ENCODE measurements at places on chromosomes 5 and 9.

DNA sequence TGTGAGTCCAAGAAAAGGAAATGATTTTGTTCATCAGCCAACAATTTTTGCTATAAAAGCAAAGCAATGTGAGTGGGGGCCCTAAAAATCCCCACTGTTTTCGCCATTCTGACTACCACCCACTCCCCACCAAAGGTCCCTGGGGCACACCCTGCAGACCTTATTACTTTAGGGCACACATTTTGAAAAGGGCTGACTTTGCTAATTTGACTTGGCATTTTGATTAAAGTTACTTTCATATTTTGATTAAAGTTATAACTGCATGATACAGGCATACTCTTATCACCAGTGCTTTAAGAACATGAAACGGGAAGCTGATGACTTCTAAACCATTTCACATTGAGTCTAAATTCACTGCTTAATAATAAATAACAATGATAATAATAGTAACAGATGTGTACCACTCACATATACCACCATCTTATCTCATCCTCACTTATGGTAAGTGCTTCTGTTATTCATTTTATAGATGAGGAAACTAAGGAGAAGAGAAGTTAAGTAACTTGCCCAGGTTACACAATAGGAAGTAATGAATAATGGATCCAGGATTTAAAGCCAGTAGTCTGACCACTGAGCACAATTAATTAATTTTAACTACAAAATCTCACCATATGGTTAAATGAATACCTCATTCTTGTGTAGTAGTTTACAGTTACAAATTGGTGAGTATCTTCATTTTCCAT is 25.4 kb upstream of the NR3C1 start:
- no peak for DNase-seq

DNA sequence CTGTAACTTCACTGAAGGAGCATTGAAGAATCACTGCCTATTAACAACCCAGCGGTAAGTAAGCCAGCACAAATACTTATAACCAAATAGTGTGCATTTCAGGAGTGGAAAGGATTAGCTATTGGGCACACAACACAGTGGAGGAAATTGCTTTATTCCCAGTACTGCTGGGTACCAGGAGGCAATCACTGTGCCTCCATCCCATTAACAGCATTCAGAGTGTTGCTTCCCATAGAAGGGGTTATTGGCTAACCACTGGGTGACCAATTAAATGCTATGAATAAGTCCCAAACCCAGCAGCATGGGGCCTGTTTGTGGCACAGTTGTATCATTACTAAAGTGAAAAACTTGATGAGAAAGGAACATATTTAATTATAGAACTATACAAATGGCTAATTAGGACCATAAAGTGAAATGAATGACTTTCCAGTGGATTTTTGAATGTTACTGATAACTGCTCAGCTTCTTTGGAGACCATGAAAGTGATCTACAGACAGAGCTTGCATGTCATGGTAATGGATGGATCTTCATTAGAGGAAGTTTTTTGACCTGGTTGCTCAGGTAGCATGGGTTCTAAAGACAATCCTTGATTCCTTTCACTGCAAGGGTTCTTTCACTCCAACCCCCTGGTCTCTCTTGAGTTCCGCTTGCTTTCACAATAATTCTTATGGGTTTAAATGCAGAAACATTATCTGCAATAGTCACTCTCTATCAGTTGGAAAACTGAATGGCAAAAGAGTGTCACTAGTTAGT is 413.3 kb upstream of the RORB start:
- no peak for DNase-seq

- no peak for DNase-seq
Measured at GRCh38 chr9:130854092-130854491, 19.0 kb downstream of the ABL1 start.

DNA sequence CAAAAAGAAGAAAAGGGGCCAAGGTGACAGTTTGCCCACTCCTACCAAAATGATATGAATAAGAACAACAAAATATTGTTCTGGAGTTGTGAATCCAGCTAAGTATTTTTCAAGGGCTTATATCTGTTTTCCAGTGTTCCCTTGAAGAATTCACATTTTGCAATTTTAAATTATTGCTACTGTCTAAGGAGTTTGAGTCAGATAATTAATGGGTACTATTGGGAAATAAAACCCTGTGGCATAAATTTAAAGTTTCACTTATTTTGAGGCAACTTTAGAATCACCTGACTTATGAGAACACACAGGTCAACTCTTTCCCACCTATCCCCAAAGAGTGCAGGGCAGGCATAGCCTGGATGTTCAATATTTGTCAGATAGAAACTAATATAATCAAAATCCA is 188.0 kb upstream of the GHR start:
- no peak for DNase-seq

DNA sequence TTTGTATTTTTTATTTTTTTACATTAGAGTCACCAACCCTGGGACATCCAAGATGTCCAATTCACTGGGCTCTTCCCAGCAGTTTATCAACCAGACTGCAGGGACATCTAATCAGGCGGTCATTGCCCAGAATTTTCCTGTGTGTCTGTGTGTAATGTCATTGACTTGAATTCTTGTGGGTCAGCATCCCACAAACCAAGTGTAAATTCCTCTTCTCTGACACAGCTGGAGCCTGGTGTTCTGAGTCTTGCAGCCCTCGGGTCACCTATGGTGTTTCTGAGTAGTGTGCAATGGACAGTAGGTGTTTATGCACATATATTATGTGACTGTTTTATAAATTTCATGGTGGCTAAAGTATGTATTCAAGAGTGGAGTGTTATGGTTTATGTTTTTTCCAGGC is 815.7 kb downstream of the SEMA5A start:
- no peak for DNase-seq

DNA sequence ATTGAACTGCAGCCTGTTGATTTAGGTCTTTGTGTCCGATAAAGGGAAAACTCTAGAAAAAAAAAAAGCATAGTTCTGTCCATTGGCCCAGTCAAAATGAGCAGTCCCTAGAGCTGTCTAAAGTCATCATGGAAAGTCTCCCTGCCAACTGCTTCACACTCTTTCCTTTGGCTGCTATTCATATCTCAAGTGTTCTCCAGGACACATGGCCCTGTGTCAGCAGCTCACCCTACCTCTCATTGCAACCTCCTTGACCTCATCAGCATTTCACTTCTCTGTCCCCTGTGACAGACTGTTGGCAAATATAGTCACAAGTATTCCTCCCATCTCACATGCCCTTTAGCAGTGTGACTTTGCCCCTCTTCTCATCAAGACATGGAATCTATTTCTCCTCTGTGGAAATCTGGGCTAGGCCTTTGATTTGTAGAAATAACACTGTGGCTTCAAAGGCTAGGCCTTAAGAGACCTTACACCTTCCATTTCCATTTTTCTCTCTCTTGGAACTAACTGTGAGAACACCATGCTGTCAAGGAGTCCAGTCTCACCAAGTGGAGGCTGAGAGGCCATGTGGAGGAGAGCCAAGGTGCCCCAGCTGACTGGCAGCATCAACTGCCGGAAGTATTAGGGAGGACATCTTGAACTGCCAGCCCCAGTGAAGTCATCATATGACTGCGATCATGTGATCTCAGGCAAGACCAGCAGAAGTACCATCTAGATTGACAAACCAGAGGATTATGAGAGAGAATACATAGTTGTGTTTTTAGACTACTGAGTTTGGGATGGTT is 149.4 kb upstream of the TARS1 start:
- no peak for DNase-seq

DNA sequence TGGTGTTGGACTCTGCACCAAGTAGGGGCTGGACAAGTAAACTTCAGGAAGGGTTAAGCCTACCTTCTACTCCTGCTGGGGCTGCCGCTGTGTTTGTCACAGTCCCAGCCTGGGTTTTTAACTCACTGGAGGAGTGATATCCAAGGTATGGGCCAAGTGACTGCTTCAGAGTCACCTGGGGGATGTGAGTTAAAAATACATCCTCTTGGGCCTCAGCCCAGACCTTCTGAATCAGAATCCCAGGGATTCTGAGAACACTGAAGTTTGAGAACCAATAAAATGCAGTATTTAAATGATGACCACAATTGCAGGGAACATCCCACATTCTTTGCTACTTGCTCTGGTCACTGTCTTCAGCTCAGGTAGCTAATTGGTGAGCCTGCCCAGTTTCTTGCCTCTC is 95.1 kb upstream of the DNAH5 start:
- DNase-seq = no peak

DNA sequence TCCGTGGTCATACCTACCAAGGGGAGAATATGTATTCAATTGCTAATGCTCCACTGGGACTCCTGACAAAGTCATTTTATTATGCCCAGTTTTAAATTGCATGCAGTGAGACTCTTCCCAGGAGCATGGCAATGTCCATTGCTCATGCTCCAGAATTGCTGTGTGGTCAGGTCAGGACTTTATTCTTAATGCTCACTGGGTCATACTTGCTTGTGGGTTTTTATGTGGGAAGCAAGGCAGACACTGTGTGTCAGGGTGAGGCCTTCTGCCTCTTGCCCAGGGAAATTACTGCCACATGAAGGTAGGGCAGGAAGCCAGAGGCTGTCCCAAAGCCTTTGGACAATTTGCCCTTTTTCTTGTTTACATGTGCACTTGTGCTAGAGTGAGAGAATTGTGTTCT is 164.6 kb upstream of the MEF2C start:
- DNase-seq = no peak

- peak; percentile 68 for DNase-seq
Measured at GRCh38 chr5:141618030-141618803, 583 bp downstream of the DIAPH1 start.

DNA sequence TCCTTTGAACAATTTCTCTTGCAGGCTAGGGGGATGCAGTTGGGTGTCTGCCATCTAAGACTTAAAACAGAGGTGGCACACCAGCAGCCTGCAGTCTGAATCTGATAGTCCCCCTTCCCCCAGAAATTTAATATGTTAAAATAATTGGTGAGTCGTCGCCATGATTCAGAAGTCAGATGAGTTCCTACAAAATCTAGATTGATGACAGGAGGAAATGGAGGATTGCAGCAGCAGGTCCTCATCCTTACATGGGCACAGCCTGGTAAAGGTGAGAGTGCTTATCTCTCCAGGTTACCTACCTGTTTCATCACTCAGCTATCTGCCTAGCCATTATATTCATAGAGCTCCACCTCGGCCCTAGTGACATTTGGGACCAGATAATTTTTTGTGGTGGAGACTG is 112.3 kb downstream of the PCSK1 start:
- DNase-seq = no peak

DNA sequence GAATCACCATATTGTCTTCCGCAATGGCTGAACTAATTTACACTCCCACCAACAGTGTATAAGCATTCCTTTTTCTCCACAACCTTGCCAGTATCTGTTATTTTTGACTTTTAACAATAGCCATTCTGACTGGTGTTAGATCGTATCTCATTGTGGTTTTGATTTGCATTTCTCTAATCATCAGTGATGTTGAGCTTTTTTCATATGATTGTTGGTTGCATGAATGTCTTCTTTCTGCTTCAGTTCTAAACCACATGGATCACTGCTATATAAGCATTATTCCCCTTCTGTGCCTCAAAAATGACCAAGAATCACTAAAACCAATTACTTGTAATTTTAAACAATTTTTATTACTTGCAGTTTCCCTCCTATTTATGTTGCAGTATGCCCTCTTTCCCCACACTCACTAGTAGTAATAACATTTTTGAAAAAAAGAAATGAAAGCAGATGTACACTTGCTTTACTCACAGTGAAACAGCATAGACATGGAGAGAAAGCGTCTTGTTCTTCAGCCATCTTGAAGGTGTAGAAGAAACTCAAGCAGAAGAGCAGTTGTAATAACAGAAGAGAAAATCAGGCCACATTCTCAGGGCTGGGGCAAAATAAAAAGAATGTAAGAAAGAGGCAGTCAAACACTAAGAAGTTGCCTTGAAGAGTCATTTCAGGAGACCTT is 4.5 kb upstream of the TMEM252 start:
- DNase-seq = no peak

- peak; percentile 34 for DNase-seq
Measured at GRCh38 chr5:127031147-127031862, 947 bp upstream of the MARCHF3 start.

DNA sequence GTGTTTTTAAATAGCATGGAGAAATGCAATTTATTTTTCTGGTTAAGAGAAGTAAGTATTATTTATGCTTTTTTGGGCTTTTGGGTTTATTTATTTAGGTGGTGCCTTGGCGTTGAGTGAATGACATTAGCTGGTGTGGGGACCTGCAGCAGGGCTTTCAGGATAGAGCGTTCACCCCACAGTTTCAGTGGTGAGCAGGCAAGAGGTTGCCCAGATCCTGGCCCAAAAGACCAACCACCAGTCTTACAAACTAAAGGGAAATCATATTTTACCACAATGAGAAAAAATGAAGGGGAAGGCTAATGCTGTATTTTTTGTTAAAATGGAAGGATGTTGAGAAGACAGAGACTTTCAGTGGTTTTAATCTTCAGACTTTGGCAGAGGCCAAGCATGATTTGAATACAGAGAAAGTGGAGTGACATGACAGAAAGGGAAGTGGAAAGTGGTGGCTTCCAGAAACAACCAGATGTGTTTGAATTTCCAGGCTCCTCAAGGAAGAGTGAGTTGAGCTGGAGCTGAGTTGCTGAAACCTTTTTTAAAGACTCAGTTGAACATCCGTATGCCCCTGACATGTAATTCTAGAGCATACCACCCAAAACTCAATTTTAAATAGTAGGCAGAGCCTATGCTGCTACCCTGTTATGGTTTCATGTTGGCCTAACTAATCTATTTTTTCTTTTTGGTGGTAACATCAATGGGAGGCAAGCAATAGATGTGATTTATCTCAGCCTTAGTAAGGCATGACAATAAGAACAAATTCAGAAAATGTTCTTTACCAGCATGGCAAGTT is 94.8 kb downstream of the AOPEP start:
- DNase-seq = no peak

GRCh38 chr5:19795218-19795617 is 192.8 kb downstream of the CDH18 start:
- DNase-seq = no peak

DNA sequence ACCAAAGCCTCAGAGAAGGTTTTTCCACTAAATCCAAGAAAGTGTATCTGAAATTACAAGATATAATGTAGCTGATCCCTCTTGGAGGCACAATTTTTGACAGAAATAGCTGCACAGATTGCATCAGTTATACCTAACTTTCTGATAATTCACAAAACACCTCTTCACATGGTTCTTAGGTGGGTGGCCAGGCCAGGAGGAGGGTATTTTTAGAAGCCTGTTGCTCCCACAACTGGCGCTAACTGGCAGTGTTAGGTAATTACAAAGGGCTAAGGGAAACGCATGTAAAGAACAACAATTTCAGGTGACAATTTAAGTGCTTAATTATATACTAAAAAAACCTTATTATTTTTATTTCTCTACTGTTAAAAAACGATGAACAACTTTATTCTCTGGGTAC is 247.9 kb downstream of the BNC2 start:
- DNase-seq = no peak

DNA sequence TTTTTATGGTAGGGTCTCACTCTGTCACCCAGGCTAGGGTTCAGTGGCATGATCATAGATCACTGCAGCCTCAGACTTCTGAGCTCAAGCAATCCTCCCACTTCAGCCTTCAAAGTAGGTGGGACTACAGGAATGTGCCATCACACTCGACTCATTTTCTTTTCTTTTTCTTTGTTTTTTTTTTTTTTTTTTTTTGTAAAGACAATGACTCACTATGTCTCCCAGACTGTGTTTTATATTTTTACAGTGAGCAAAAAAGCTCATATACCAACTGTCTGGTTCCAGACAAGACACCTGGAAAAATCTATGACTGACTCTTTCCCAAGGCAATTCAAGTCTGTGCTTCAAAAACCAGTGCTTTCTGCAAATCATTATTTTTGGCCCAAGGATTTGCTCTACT is 10.8 kb upstream of the FOXD1 start:
- no peak for DNase-seq
